Suprapubic skin (tissue), 4 donors: ENCODE measurements at places on chromosomes 13 and 19.

DNA sequence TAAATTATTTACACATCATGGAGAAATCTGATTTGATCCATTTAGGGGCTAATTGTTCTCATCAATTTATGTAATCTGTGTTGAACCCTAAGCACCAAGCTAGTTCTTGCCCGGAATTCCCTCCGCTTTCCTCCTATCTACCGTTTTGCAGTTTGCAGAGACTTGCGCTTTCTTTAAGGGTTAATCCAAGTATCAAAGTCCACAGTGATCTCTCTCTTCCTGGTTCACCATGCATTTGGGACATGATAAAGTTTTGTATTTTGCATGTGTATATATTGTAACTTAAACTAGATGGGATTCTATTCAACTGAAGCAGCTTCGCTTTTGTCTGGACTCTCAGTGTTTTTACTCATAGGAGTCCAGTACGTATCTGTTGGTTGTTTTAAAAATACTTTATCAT is 13.8 kb upstream of the KLF5 start:
- H3K27ac ChIP-seq: no peak overlapping the region
- H3K27me3 ChIP-seq: no peaks in the 10 kb centered on the region
- H3K36me3 ChIP-seq: no peaks in the 10 kb centered on the region
- no peak overlapping the region for H3K4me3 ChIP-seq

GRCh38 chr13:110589793-110590390 is 25.5 kb upstream of the NAXD start:
- peaks cover 6% of the 10 kb centered on the region for H3K4me1 ChIP-seq
- no peaks in the 10 kb centered on the region for H3K27me3 ChIP-seq
- H3K27ac ChIP-seq: no peak overlapping the region
- H3K4me3 ChIP-seq: no peak overlapping the region
- no peak for DNase-seq

GRCh38 chr13:42836930-42837690 is 55.7 kb downstream of the FAM216B start:
- no peaks in the 10 kb centered on the region for H3K36me3 ChIP-seq
- no peak for DNase-seq
- H3K27ac ChIP-seq: no peak overlapping the region
- peaks cover 6% of the 10 kb centered on the region for H3K4me1 ChIP-seq
- no peaks in the 10 kb centered on the region for H3K27me3 ChIP-seq

DNA sequence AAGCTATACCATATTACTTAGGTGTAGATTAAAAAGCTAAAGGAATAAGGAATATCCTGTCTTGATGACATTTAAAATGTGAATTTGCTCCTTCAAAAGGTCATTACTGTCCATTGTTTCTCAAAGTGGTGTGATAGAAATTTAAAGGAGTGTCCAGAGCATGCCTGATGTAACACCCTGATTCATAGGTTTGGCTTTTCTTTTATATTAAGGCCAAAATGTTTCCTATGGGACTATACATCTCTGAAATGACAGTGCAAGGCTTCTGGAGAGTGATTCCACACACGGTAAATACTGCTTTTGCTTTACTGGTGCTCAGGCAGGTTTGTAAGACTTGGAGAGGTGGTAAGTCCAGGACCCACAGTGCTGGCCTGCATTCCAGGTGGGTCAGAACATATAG is 289.9 kb downstream of the RFC3 start:
- no peak overlapping the region for H3K27ac ChIP-seq
- H3K27me3 ChIP-seq: no peaks in the 10 kb centered on the region
- no peak overlapping the region for H3K4me3 ChIP-seq
- DNase-seq: no peak
- H3K36me3 ChIP-seq: no peaks in the 10 kb centered on the region
- H3K4me1 ChIP-seq: no peaks in the 10 kb centered on the region

DNA sequence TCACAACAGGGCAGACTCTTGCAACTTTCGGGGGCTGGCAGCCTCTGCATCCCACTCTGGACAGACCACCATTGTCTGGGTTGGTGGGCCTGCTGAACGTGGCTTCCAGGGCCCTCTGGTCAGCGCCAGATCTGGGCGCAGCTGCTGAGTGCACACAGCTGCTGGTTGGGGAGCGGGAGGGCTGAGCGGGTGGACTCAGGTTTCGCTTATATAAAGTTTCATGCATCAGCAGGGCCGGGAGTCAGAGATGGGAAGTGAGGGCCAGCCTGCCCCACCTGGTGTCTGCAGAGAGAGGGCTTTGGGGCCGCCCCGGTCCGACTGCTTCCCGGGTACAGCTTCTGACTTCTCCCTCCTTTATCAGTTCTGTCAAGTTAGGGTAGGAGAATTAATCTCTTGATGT is 6.9 kb downstream of the ARHGEF7 start:
- H3K4me1 ChIP-seq: peaks cover 20% of the 10 kb centered on the region
- H3K4me3 ChIP-seq: no peak overlapping the region
- no peak for DNase-seq
- H3K36me3 ChIP-seq: no peaks in the 10 kb centered on the region
- peaks cover 10% of the 10 kb centered on the region for H3K27me3 ChIP-seq

DNA sequence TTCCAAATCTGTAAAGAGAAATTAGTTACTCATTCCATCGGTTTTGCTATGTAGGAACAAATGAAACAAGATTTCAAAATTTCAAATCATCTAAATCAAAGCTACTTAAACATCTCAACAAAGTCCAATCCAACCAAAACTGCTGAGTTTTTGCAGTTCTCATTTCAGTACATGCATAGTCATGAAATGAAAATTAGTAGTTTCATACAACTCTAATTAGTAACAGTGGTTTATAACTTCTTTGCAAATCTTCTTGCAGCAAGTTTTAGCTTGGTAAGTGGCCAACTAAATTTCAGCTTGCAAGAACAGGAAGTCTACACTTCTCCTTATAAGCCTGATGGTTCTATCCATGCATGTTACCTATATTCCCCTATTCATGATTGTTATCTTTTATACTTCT is 75.6 kb downstream of the SPRY2 start:
- DNase-seq: no peak
- no peak overlapping the region for H3K27ac ChIP-seq
- H3K4me3 ChIP-seq: no peak overlapping the region
- H3K27me3 ChIP-seq: no peaks in the 10 kb centered on the region
- no peaks in the 10 kb centered on the region for H3K4me1 ChIP-seq
- H3K36me3 ChIP-seq: no peaks in the 10 kb centered on the region

DNA sequence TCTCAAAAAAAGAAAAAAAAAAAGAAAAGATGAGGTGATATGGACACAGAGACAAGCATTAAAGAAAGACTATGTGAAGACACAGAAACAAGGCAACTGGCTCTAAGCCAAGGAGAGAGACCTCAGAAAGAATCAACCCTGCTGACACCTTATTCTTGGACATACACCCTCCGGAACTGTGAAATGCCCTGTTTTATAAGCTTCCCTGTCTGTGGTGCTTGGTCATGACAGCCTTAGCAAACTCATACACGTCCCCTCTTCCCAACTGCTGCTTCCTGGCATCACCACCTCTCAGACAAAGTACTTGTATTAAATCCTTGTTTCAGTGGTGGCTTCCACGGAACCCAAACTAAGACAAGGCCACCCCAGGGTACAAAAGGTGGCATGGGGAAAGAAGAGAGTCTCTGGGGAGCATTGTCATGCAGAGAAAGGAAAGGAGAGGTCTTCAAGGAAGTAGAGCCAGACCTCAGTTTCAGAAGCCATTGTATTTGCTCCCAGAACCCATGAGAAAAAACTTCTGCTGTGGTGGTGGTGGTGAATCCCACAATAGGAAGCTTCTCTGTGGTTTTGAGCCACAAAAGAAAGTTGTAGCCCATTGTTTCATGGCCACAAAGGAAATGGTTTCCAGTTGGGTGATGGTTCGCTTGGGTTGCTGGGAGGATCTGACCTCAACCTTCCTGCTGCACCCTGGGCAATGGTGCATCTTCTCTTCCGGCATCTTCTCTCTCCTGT is 16.3 kb upstream of the TSPAN16 start:
- H3K4me1 ChIP-seq: peaks cover 2% of the 10 kb centered on the region
- no peaks in the 10 kb centered on the region for H3K27me3 ChIP-seq
- H3K4me3 ChIP-seq: no peak overlapping the region
- H3K27ac ChIP-seq: no peak overlapping the region
- H3K36me3 ChIP-seq: no peaks in the 10 kb centered on the region
- no peak for DNase-seq

- no peak for DNase-seq
- no peak overlapping the region for H3K27ac ChIP-seq
- H3K36me3 ChIP-seq: no peaks in the 10 kb centered on the region
- no peaks in the 10 kb centered on the region for H3K4me1 ChIP-seq
Measured at GRCh38 chr13:107210723-107211030, 642.7 kb upstream of the ARGLU1 start.

DNA sequence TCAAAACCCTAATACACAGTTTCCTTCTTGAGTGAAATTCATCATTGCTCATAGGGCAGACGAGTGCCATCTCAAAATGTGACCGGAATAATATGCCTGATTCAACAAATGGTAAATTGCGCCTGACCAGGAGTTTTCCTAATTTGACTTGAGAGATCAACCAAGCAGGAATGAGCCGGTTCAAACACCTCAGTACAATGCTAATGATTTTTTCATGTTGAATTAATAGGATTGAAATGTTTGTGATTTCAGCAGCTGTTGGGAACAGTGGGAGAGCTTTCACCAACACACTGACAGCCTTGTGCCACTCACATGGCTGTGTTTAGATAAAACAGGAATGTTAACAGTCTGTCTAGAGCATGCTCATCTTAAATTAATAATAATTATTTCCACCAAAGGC is 484.8 kb downstream of the PCDH9 start:
- no peaks in the 10 kb centered on the region for H3K27me3 ChIP-seq
- H3K27ac ChIP-seq: no peak overlapping the region
- H3K4me1 ChIP-seq: no peaks in the 10 kb centered on the region
- H3K4me3 ChIP-seq: no peak overlapping the region

DNA sequence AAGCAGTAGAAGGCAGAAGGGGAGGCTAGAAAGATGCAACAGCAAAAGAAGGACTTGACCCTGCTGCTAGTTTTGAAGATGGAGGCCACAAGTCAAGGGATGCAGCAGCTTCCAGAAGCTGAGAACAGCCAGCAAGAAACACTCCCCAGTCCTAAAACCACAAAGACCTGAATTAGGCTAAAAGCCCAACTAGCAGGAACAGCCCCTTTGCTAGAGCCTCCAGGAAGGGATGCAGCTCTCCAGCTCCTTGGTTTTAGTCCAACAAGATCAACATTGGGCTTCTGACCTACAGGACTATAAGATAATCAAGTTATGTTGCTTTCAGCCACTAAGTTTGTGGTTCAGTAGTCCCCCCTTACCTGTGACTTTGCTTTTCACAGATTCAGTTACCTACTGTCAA is 10.5 kb upstream of the LATS2 start:
- H3K4me1 ChIP-seq: peaks cover 36% of the 10 kb centered on the region
- no peaks in the 10 kb centered on the region for H3K36me3 ChIP-seq
- H3K27ac ChIP-seq: no peak overlapping the region
- H3K27me3 ChIP-seq: no peaks in the 10 kb centered on the region
- no peak for DNase-seq

DNA sequence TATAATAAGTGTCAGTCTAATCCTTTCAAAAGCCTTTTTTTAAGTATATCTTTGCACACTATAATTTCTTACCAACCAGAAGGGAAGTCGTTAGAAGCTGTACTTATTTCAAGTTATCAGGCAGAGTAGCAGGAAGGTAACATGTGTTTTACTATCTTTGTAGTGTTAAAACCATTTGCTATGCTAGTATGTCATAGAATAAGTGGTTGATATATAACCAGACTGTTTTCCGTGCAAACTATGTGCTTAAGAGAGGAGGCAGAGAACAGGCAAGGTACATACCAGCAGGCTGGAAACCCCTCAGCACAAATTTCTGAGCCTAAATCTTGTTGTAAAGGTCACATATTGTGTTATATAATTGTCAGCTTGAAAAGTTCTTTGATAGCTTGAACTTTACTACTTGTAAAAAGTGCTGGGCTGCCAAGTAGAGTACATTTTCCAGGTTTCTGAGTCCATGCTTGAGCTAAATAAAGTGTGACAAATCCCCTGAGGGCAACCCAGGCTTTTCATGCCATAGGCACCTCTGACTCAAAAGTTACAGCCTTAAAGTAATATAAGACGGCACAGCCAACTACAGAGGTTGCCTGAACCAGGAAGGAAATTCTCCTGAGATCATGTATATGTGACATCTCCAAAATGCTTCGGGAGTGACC is 1297.4 kb downstream of the PCDH9 start:
- H3K4me3 ChIP-seq: no peak overlapping the region
- no peak overlapping the region for H3K27ac ChIP-seq
- no peak for DNase-seq
- no peaks in the 10 kb centered on the region for H3K36me3 ChIP-seq
- no peaks in the 10 kb centered on the region for H3K4me1 ChIP-seq

- H3K27ac ChIP-seq: peak within 1 kb of the TSS; percentile 29
- peaks cover 10% of the 10 kb centered on the region for H3K36me3 ChIP-seq
- H3K4me1 ChIP-seq: peaks cover 3% of the 10 kb centered on the region
- no peak for DNase-seq
Measured at GRCh38 chr19:57830071-57830602, at the start of gene ZNF587B. Gene ZNF587B (plus strand): TSS chr19:57830299. CDS start chr19:57830529, 230 bp downstream.

GRCh38 chr19:14418856-14419105 is 360 bp downstream of the DDX39A start:
- H3K27me3 ChIP-seq: no peaks in the 10 kb centered on the region
- peaks cover 45% of the 10 kb centered on the region for H3K4me1 ChIP-seq
- peak overlapping the region; percentile 79 for H3K4me3 ChIP-seq

DNA sequence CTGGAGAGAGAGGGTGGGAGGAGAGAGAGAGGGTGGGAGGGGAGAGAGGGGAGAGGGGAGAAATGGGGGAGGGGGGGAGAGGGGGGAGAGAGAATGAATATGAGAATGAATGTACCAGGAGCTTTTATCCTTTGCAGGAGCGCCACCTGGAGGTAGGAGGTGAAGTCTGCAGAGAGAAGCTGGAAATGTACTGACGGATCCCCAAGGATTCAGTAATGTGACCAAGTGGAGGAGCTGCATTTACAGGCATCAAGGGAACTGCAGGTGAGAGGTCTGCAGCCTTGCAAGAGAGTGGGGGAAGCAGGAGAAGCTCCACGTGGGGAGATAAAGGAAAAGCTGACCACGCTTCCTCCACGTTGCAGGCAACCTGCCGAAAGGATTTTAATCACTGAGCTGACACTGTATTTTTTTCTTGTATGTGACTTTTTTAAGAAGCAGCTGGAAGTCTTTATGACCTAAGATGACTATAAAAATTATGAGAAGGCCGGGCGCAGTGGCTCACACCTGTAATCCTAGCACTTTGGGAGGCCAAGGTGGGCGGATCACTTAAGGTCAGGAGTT is 33.7 kb downstream of the VSTM1 start:
- H3K36me3 ChIP-seq: no peaks in the 10 kb centered on the region
- H3K27ac ChIP-seq: no peak overlapping the region
- no peaks in the 10 kb centered on the region for H3K4me1 ChIP-seq

DNA sequence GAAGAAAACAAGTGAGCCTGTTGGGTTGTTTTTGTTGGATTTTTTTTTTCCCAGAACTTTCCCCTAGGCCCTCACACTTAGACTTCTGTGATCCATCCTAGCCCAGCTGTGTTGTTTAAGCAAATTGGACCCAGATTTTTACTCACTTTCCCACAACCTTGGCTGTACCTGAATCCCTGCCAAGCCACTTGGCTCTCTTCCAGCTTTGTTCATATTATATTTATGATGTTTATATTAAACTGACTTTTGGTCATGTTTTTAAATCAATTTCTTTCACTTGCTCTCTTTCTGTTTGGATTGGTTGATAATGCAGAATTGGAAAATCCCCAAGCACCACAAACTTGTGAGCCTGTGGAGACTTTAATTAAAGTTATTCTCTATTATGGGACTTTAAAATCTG is 16.6 kb downstream of the OLFM4 start:
- H3K27ac ChIP-seq: no peak overlapping the region
- H3K27me3 ChIP-seq: no peaks in the 10 kb centered on the region
- no peak for DNase-seq
- no peaks in the 10 kb centered on the region for H3K4me1 ChIP-seq
